WTC11 (cell line): ENCODE measurements at places on chromosomes 6 and 20.

- DNase-seq: no peak
Measured at GRCh38 chr6:100905067-100905466, 23.9 kb upstream of the ASCC3 start.

GRCh38 chr6:150325066-150325772, 43.6 kb upstream of the IYD start:
- no peak for DNase-seq

- DNase-seq: no peak
Measured at GRCh38 chr20:57536120-57536708, 11.3 kb upstream of the CTCFL start.

DNA sequence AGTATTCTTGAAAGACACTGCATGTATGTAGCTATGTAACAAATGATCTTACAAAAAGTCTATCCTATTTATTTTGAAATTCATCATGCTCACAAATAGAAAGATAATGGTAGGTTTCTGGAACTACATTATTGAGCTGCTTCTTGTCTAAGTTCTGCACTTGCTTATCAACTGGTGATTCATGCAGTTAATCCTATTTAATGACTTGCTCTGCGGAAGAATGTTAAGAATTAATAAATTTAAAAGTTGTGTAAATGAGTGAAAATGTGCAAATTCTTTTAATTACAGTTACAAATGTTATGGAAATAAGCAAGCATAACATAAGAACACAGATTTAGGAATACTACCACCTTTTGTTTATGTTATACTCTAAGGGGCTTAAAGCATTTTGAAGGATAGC, 67.1 kb upstream of the MCM9 start:
- no peak for DNase-seq

- DNase-seq: peak; percentile 51
Measured at GRCh38 chr6:37381579-37381978, 27.8 kb downstream of the RNF8 start.

GRCh38 chr6:61809004-61809595, 476.9 kb downstream of the KHDRBS2 start:
- no peak for DNase-seq

DNA sequence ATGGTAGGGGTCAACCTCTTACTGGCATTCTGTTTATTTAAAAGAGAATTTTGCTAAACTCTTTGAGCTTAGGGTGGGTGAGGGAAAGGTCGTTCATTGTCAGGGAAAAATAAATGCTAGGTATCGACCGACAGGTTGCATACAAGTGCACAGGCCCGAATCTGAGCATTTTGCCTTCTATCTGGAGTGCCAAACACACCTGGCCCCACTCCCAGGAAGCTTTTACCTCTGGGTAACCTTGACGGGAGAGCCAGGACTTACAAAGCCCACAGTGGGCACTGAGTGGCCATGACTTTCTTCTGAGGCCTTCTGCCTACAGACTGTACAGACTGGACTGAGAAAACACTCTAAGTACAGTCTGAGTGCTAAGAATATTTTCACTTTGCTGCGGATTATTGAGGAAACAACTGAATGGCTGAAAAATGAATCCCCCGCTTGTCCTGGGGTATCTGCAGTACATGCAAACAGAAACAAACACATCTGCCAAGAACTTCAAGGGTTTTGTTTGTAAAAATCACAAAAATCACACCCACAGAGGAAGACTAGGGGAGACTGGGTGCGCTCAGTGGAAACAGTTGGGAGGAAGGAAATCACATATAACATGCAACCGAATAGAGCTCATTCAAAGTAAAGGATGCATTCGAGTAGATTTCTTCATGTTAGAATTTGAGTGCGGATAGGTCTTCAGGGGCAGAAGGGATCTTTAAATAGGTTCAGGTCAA, 152.8 kb downstream of the NFATC2 start:
- no peak for DNase-seq

- no peak for DNase-seq
Measured at GRCh38 chr20:14759979-14760378, 422.6 kb upstream of the FLRT3 start.

- DNase-seq: no peak
Measured at GRCh38 chr6:122872311-122872710, 83.3 kb downstream of the SMPDL3A start.

DNA sequence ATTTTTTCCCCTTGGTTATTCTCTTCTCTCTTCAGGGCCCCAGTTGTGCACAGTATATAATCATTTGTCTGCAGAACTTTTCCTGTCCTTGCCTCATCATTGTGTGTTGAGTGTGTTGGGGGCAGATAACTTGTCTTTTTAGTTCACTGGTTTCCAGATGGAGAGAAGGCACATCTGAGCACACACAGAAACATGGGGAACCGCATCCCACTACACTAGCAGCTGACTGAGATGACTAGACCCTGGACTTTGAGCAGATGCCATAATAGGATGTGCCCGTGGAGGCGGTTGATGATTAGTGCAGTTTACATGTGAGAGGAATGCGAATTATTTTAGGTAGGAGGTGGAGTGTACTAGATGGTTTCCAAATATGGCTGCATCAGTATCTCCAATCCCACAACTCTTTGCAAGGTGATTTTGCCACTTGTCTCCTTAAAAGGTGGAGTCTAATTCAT, 26.5 kb upstream of the SH3BGRL2 start:
- DNase-seq: no peak

GRCh38 chr6:168286116-168286515, 33.5 kb downstream of the DACT2 start:
- no peak for DNase-seq

DNA sequence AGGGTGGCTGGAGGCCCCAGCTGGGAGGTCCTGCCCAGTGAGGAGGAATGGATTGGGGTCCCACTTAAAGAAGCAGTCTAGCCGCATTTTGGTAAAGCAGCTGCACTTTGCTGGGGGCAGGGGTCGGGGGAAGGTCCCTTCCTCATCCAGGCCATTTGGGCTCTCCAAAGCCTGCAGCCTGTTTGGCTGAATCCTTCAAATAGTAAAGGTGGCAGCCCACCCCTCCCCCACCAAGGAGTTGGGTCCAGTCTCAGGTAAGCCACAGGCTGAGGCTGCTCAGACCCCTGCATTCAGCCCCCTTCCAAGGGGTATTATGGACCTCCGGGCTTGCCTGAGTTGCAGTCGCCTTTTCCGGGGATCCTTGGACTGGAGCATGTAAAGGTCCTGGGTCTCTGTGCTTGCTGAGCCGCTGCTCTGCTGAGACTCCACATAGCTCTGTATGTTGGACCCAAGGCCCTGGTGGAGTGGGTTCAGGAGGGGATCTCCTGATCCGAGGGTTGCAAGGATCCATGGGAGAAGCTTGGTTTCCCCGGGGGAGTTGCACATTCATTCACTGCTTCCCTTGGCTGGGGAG, 417.4 kb downstream of the KHDRBS2 start:
- DNase-seq: no peak

- DNase-seq: no peak
Measured at GRCh38 chr6:29014729-29015608, 9.9 kb upstream of the ZNF311 start.

DNA sequence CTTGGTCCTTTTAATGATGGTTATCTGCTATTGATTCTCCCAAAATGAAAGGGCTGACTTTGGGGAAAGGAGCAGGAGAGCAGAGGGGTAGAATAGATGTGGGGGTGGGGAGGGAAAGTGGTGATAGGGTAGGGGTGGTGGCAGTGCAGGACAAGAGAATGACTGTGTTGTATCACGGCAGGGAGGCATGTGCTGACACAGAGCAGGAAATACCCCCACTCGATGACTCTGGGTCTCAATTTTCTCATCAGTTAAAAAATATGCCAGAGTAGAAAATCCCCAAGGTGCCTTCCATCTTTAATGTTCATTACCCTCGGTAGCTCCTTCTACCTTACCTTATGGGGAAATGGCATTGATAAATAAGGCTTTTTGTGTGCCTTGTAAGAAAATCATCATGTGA, 79.0 kb upstream of the ATXN1 start:
- no peak for DNase-seq

GRCh38 chr20:54231036-54231435, 23.1 kb downstream of the PFDN4 start:
- no peak for DNase-seq

- DNase-seq: no peak
Measured at GRCh38 chr6:80161434-80161833, 55.0 kb downstream of the BCKDHB start.

- peak; percentile 60 for DNase-seq
Measured at GRCh38 chr6:100461278-100461916, 3.3 kb downstream of the SIM1 start.

DNA sequence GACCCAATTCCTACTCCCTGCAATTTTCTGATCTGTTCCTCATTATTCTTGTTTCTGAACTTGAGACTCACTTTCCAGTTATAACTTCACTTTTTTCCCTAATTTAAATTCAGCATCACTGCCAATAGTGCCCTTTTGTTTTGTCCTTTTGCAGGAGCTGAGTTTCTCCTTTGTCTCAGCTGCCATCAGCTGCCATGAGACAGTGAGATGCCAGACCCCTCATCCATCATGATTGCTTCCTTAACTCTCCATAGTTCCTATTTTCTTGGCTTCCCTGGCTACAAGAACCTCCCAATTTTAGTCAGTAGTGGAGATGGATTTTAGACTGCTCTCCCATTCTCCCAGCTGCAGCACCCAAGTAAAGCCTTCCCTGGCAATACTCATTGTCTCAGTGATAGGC, 518.1 kb downstream of the HDGFL1 start:
- DNase-seq: no peak

DNA sequence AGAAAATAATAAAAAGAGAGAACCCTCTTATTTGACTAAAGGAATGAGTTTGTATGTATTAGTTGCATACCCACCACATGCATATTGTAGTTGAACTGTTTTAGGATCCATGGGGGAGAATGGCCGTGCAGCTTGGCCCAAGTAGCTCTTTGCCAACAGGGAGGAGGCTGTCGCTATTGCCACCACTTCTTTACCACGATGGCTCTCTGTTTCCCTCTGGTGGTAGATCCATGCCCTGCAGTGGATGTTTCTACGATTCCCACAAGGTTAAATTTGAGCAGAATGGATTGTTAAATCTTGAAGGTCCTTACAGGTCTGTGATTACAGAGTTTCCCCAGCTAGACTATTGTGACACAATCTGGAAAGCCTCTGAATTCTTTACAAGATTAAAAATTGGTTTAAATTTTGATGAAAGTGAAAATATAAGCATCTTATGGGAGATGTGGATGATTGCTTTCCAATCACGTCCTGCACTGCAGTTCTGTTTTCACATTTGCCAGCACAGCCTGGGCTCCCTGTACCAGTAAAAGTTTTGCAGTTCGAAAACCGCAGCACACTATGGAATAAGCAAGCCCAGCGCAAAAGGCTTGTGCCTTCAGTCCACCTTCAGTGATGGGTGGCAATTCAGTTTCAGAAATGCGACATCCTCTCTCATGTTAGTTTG, 34.4 kb upstream of the FNDC1 start:
- DNase-seq: peak; percentile 86

GRCh38 chr6:135797361-135797760, 54.1 kb upstream of the PDE7B start:
- DNase-seq: no peak

DNA sequence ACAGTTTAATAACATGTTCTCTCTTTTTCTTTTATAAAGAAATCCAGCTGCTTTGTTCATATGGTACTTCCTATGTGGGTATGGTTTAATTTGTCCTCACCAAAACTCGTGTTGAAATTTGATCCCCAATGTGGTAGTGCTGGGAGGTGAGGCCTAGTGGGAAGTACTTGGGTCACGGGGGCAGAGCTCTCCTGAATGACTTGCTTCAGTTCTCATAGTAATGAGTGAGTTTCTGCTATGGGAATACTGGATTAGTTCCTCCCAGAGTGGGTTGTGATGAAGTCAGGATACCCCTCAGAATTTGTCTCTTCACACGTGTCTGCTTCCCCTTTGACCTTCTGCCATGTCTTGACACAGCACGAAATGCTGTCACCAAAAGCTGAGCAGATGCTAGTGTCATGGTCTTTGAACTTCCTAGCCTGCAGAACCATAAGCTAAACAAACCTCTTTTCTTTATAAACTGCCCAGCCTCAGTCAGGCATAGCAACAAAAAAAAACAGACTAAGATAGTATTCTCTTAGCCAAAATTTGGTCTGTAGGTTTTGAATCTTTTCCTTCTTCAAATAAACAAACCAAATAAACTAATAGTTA, 87.8 kb upstream of the HS3ST5 start:
- no peak for DNase-seq

DNA sequence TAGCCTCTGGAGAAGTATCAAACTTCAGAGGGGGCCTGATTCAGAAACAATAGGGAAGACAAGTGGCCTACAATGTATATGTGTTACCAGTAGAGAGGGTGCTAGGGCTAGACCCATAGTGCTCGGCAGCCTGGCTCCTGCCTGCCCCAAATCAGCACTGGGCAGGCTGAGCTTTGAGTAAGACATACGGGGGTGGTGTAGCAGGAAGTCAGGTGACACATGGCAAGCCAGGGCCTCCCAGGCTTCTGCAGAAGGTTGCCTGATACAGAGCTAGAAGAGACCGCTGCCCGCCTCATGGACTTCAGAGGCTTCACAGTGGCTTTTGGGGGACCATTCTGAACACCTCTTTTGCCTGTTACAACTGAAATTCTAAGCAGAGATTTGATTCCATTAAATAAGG, 43.4 kb downstream of the RALY start:
- no peak for DNase-seq

DNA sequence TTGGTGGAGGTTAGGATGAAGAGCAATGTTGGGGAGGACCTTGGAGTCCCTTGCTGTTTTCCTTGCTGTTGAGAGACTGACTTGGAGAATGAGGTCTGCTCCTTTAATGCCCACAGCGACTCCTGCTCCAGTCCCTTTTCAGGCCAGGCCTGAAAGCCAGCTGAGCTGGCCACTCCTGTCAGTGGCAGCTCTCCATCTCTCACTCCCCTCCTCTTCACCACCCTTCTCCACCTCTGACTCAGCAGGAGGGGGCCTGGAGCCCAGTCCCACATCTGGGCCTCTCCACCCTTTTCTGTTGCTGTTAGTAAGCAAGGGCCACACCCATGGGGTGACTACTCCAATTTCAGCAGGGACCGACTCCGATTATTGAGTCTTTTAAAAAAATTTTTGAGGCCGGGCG, 2.2 kb downstream of the SNX21 start:
- DNase-seq: no peak

GRCh38 chr6:21729431-21729830, 135.9 kb downstream of the SOX4 start:
- DNase-seq: no peak

DNA sequence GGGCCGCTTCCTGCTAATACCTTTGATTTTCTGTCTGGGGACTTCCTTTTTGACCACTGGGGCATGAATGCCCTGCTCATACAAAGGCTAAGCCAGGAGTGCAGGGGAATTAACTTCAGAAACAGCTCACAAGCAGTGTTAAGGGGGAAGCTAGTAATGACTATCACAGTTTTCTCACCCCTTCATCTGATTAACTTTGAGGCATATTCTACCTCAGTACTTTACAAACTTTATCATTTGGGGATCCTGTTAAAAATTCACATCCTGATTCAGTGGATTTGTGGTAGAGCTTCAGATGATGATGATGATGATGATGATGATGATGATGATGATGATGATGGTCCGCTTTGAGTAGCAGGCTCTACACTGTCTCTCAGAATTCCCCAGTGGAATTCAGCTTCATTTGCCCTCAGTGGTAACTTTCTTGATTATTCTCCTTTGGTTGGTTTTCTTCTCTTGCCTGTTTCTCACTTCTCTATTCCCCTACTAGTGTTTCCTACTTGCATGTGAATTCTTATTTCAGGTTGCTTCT, 78.4 kb upstream of the TMEM170B start:
- no peak for DNase-seq

GRCh38 chr6:53239526-53239925, 90.9 kb upstream of the GCM1 start:
- no peak for DNase-seq

- peak; percentile 91 for DNase-seq
Measured at GRCh38 chr20:58209652-58210397, 18.6 kb downstream of the ANKRD60 start.

- no peak for DNase-seq
Measured at GRCh38 chr20:59305908-59306655, 5.7 kb downstream of the EDN3 start.
